ENCODE measurements at places on chromosomes 4 and X.

GRCh38 chrX:25039036-25039435 is 23.3 kb upstream of the ARX start:
- DNase-seq, result no peak

DNA sequence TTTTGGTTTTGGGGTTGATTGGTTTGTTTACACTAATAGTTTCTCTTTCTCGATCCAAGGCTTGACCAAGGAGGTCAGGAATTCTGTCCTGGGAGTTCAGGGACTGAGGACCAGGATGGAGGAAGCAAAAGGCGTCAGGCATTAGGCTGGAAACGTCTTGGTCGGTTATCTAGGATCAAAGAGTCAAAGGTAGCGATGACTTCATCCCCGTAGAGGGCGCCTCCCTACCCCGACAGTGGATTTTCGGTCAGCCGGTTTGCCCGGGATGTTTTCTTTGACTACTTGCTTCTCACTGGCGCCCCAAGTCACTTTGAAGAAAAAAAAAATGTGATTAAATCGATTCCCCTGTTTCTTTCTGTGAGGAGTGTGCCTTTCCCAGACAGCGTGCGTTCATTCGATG is 980 bp upstream of the FHDC1 start:
- peak; percentile 41 for DNase-seq

- peak; percentile 64 for DNase-seq
These were observed 83.3 kb downstream of the EFNB1 start for GRCh38 chrX:68912113-68912512.

DNA sequence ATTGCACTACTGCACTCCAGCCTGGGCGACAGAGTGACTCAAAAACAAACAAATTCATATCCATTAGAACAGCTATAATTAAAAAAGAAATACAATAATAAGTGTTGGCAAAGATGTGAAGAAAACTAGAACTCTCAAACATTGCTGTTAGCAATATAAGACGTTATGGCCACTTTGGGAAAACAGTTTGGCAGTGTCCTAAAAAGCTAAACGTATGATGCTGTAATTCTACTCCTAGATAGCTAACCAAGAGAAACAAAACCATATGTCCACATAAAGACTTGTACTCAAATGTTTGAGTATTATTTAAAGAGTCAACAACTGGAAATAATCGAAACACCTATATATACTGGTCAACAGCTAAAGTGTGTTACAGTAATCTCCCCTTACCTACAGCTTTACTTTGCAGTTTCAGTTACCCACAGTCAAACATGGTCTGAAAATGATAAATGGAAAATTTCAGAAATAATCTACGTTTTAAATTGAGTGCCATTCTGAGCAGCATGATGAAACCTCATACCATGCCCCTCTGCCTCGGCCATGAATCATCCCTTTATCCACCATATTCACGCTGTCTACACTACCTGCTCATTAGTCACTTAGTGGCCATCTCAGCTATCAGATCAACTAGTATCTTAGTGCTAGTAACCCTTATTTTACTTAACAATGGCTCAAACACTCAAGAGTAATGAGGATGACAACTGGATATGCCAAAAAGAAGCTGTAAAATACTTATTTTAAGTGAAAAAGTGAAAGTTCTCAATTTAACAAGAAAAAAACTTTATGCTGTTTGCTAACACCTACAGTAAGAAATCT is 4.9 kb downstream of the ELF2 start:
- DNase-seq, result no peak

GRCh38 chr4:74536557-74536956 is 91.6 kb downstream of the AREG start:
- DNase-seq, result no peak

- no peak for DNase-seq
These were observed 40.6 kb downstream of the CLCN3 start for GRCh38 chr4:169660929-169661328.

DNA sequence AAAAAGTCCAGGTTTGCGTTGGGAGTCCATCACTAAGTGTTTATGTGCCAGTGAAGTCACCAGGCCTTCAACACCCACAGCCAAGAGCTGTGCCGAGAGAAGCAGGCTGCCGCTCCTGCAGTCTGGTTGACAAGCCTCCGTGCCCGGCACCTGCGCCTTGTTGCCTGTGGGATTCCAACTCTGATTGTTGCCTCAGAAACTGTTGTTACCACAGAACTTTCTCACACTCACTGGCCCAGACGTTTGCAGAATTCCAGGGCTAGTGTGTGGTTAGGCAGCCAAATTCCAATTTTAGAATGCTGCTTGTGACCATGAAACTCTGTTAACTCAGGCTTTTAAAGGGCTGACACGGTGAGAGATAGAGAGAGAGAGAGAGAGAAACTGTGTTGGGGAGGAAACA is 119.5 kb upstream of the LIMCH1 start:
- no peak for DNase-seq

DNA sequence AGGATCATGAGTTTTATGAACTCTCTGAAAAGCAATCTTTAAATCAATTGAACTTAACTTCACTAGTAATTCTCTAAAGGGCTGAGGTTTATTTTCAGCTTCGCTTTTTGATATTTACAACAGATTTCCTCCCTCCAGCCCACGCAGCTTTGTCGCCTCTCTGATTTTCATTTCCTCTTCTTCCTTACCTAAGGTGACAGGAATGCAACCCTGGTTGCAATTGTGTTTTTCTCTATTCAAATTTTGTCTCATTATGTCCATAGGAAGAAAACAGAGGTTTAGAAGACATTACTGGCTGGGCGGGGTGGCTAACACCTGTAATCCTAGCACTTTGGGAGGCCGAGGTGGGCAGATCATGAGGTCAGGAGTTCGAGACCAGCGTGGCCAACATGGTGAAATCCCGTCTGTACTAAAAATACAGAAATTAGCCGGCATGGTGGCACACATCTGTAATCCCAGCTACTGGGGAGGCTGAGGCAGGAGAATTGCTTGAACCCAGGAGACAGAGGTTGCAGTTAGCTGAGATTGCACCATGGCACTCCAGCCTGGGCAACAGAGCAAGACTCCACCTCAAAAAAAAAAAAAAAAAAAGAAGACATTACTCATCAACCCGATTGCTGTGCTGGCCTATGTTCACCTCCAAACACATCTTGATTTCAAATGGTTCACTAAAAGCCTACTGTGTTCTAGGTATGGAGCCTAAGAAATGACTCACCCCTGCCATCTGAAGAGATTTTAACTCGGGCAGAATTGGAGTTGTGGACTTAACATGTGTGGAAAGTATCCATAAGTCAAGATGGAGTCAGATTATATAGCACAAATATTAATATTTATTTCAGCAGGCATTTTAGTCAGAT is 36.8 kb downstream of the VSIG4 start:
- no peak for DNase-seq

- DNase-seq, result no peak
These were observed 42.9 kb downstream of the FRAS1 start for GRCh38 chr4:78100060-78100459.

- DNase-seq, result no peak
These were observed 112.2 kb downstream of the BCOR start for GRCh38 chrX:39985551-39985950.

DNA sequence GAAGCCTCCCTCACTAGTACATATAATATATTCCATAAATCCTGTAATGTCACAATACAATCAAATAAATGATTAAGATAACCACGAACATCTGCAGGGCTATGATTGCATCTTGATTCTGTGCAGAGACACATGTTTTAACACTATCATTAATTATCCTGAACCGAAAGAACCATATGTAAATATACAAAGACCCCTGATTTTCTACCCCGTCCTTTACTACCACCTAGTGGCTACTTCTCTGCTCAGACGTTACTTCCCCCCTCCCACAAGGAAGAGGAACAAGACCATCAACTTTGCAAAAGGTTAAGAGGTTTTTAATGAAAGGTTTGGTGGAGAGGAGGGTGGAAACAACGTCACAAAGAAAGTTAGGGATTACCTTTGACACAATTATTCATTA is 134.0 kb downstream of the COL4A6 start:
- DNase-seq, result peak; percentile 61

GRCh38 chr4:40134206-40134917 is 62.5 kb upstream of the RHOH start:
- no peak for DNase-seq

DNA sequence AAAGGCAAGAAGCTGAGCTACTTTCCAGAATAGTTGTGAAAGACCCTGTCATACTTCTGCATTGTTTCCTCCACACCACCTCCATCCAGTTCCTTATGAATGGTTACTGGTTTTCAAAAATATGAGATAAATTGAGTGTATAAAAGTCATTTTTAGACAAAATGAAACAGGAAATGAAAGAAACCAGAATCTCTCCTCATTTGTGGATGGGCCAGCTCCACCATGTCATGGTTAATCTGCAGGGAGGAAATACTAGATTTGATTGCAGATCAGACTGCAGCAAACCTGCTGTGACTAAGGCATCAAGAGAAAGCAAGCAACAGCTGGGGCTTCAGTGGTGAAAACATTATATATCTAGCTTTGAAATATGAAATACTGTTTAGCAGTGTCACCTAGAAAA is 23.8 kb downstream of the F9 start:
- DNase-seq, result peak; percentile 37

GRCh38 chr4:48681856-48682255 is 98.2 kb downstream of the FRYL start:
- DNase-seq, result peak; percentile 44

DNA sequence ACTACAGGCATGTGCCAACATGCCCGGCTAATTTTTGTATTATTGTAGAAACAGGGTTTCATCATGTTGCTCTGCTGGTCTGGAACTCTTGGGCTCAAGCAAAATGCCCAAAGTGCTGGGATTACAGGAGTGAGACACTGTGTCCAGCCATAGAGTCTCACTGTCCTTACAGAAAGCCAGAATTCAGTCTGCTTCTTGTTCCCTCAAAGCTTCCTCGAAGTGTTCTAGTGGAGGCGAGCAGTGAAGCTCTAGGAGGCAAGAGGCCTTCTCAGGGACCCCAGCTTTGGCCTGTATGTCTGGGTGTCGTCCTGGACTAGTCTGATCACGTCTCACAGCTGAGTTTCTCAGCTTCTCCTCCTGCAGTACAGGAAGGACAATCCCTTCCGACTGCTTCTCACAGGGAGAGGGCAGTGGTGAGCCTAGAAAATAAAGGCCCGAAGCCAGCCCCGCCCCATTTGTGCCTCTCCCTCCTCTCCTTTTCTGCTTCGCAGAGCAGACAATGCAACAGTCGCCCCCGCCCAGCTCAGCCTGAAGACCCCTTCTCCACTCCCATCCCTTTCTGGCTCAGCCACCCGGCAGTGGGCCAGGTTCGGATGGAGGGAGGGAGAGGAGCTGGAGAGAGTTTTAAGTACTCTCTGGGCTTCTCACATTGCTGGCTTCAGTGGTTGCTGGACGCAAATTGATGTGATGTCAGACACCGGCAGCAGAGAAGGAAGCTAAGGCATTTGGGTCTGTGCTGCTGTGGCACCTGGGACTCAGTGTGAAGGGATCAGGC is 11.1 kb upstream of the FAM3A start:
- no peak for DNase-seq

GRCh38 chr4:73828956-73829355 is 7.5 kb upstream of the CXCL6 start:
- no peak for DNase-seq

GRCh38 chrX:68947882-68948605 is 119.2 kb downstream of the EFNB1 start:
- no peak for DNase-seq

- DNase-seq, result no peak
These were observed 71.9 kb upstream of the STX18 start for GRCh38 chr4:4613641-4614286.

GRCh38 chrX:119552508-119552907 is 12.7 kb downstream of the STEEP1 start:
- no peak for DNase-seq

DNA sequence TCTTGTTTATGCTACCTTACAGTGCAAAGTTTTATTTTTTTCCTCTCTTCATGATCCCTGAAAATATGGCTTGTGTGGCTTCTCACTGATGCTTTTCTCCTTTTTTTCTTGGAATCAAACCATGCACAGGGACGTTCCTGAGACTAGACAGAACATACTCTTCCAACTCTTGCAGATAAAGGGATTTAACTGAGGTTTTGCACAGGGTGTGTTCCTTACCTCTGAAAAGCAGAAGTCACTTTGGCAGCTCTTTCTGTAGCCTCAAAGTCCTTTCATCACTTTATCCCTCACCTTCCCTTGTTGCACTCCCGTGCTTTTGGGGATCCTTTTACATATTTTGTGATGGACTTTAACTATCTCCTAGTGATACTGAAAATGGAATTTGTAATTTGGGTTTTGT is 300.1 kb downstream of the SPRY1 start:
- no peak for DNase-seq

GRCh38 chrX:68387776-68388175 is 45.5 kb downstream of the OPHN1 start:
- DNase-seq, result no peak

DNA sequence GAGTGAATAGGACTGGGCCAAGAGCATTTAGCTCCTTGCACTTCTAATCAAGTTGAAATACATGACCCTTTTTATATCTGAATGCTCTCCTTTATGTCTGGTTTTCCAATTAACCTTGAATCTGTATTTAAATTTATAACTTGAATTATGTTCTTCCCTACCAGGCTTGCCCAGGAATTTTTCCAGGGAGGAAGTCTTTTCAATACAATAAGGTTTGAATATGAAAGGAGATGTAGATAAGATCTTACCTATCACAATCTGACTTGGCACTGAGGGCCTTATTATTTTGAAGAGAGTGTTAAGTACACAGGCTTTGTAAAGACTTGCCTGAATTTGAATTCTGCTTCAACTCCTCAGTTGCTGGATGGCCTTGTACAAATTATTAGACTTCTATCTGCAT is 555.7 kb downstream of the PCDH7 start:
- DNase-seq, result no peak

GRCh38 chr4:20301161-20301560 is 49.5 kb downstream of the SLIT2 start:
- no peak for DNase-seq

- DNase-seq, result peak; percentile 60
These were observed 31.6 kb downstream of the MTHFD2L start for GRCh38 chr4:74189331-74190043.

GRCh38 chrX:31154946-31155345 is 83.1 kb upstream of the FTHL17 start:
- no peak for DNase-seq

- no peak for DNase-seq
These were observed 28.1 kb downstream of the CBR4 start for GRCh38 chr4:168981942-168982341.

GRCh38 chrX:49165901-49166881 is 3.6 kb downstream of the MAGIX start:
- peak; percentile 89 for DNase-seq
